LNCaP clone FGC (cell line): ENCODE measurements at places on chromosomes 11 and 22.

- no peak for DNase-seq
These were observed 1.3 kb downstream of the PARVG start for GRCh38 chr22:44181912-44182587.

- DNase-seq = no peak
These were observed 1.6 kb downstream of the OR10A2 start for GRCh38 chr11:6864438-6864837.

DNA sequence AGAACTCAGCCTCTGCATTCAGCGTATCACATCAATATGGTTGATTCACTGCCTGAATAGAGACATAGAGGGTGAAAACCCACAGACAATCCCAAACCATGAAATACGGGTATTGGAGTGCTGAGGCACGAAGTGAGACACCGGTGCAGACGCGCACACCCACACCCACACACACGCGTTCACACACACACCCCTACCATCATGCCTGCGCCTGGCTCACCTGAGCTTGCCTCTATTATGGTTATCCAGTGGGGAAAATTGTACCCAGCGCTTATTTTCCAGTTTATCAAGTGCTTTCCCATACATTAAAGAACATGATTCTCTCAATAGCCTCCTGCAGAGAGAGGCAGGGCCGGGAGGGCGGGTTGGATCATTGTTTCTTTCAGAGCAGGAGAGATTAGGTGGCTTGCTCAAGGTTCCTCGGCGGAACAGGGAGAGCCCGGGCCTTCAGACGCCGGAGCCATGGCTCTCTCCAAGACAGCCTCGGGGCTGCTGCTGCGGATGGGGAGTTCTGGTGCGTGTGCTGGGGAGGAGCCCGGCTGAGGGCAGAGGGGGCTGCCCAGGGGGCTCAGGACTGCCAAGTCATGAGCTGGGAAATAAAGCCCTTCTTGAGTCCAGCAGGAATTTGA is 78.9 kb upstream of the THY1 start:
- no peak for DNase-seq

DNA sequence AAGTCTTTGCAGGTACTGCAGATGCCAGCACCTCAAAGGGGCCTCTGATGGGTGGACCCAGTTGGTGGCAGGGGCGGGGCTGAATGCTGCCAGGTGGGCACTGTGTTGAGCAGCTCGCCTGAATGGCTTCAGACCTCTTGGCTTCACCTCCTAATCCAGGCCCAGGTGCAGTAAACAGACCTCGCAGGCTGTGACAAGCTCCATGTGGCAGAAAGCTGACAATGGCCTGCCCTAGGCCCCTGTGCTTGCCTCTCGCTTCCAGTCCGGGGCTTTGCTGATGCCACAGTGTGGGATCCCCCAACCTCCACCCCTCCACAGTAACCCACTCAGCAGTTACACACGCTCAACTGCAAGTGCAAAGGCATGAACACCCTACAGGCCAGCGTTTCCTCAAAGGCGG is 9.4 kb downstream of the IGLL1 start:
- DNase-seq = no peak

- no peak for DNase-seq
These were observed 1.5 kb downstream of the ZNF143 start for GRCh38 chr11:9462172-9462799.

- no peak for DNase-seq
These were observed 320.5 kb downstream of the MIAT start for GRCh38 chr22:26977741-26978376.

DNA sequence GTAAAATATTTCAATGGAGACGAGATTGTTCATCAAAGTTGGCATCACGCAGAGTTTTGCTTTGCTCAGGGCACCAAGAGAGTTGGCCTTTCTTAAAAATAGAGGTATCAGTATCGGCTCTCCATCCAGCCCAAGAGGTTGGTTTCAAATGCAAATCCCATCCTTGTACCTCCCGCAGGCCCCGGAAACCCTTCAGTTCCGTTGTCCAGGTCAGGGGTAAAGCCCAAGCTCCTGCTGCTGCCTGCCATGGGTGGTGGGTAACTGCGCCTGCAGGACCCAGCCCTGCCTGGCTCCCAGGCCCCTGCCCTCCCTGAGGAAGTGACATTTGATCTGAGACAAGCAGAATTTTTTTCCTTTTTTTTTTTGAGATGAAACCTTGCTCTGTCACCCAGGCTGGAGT is 49.3 kb upstream of the RTL6 start:
- no peak for DNase-seq

DNA sequence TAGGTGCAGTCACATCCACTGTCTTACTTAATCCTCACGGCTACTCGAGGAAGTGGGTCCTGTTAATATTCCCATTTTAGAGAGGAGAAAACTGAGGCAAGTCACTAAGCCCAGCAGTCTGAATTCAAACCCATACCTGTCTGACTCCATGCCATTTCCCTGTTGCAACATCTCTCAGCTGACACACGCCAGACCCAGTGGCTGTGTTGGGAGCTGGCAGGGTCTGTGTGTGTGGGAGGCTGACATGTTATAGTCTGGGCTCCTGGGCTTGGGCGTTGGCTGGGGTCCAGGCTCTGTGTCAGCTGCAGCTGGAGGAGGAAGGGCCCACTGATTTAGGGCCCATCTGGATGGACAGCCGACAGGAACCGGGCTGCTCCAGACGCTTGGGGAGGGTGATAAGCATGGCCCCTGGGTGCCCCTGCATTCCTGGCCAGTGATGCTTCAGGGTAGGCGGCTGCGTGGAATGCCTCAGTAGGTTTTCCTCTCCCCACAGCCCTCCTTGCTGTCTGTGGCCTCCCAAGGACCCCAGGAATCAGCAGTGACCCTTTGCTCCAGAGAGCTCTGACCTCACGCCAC is 562.5 kb downstream of the MN1 start:
- no peak for DNase-seq

GRCh38 chr22:35558031-35558430 is 17.4 kb downstream of the RASD2 start:
- no peak for DNase-seq
